ENCODE measurements at places on chromosomes 5 and 9. TPM values are rescaled to one million over a fixed set of nuclear protein-coding genes. Genes with fewer than 3 reads are reported as not detected.

- no peaks in the 10 kb centered on the region for H3K4me1 ChIP-seq
- no peak for DNase-seq
- no peak overlapping the region for H3K27ac ChIP-seq
- H3K36me3 ChIP-seq: no peaks in the 10 kb centered on the region
These were observed 155.0 kb upstream of the PRDM9 start for GRCh38 chr5:23352446-23352845.

DNA sequence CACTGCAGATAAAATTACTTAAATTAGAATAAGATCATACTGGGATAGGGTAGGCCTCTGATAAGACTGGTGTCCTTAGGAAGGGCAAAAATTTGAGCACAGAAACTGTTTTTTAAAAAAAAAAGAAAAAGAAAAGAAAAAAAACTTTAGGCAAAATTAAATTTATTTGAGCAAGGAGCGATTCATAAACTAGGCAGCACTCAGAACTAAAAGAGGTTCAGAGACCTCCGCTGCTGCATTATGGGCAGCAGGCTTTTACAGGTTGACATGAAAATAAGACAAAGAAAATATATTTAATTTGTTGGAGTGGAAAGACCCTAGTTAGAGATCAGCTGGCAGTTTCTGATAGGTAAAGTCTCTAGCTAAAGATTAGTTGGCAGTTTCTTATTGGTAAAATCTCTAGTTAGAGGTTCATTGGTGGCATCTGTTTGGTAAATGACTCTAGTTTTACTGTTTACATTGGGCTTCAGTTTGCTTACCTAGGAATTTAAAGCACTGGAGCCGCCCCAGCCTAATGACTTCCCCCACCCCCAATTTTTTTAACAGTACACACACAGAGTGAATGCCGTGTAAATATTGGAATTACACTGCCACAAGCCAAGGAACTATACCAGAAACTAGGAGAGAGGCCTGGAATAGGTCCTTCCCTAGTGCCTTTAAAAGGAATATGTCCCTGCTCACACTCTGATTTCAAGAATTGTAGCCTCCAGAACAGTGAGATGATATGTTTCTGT is 4.5 kb upstream of the PLPP6 start:
- no peaks in the 10 kb centered on the region for H3K27me3 ChIP-seq
- no peaks in the 10 kb centered on the region for H3K36me3 ChIP-seq
- no peak for DNase-seq
- no peak overlapping the region for H3K27ac ChIP-seq
- peaks cover 4% of the 10 kb centered on the region for H3K4me1 ChIP-seq

GRCh38 chr9:13603921-13604320 is 324.4 kb upstream of the MPDZ start:
- no peak overlapping the region for H3K27ac ChIP-seq
- H3K36me3 ChIP-seq: no peaks in the 10 kb centered on the region
- no peaks in the 10 kb centered on the region for H3K27me3 ChIP-seq
- H3K4me3 ChIP-seq: no peak overlapping the region
- peaks cover 31% of the 10 kb centered on the region for H3K4me1 ChIP-seq

The PCDHB4 gene
- 0.77 TPM for total RNA-seq

- DNase-seq: no peak
- no peaks in the 10 kb centered on the region for H3K27me3 ChIP-seq
- H3K27ac ChIP-seq: peak overlapping the region; percentile 44
- H3K4me3 ChIP-seq: no peak overlapping the region
These were observed 73.0 kb downstream of the MRPS27 start for GRCh38 chr5:72246954-72247442.

DNA sequence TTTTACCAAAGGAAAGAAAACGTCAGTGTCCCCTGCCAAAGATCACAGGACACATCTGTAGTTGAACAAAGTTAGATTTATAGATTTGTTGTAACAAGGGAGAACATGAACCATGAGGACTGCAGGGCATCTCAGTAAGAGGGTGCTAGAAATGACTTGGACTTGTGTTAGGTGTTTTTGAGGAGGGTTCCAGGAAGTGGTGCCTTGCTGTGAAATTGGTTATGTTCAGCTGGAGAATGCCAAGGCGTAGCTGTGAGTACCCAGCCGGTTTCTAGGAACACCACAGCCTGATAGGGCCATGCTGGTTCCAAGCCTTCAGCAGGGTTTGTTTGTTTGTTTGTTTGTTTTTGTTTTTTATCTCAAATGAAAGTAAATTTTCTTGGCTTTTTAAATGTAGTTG is 5.3 kb downstream of the SPEF2 start:
- no peak overlapping the region for H3K27ac ChIP-seq
- no peak overlapping the region for H3K4me3 ChIP-seq
- H3K27me3 ChIP-seq: no peaks in the 10 kb centered on the region
- DNase-seq: no peak
- no peaks in the 10 kb centered on the region for H3K36me3 ChIP-seq

GRCh38 chr9:120878188-120879130 is 1.5 kb upstream of the PHF19 start:
- H3K27ac ChIP-seq: no peak overlapping the region
- no peak for DNase-seq
- no peaks in the 10 kb centered on the region for H3K4me1 ChIP-seq
- no peaks in the 10 kb centered on the region for H3K36me3 ChIP-seq

The CTSV gene
- total RNA-seq: 0.17 TPM

The FOXD4L3 gene
- total RNA-seq: not detected

GRCh38 chr5:161167016-161167767 is 315.2 kb upstream of the ATP10B start:
- H3K27ac ChIP-seq: no peak overlapping the region
- no peak overlapping the region for H3K4me3 ChIP-seq
- H3K36me3 ChIP-seq: no peaks in the 10 kb centered on the region
- DNase-seq: no peak

DNA sequence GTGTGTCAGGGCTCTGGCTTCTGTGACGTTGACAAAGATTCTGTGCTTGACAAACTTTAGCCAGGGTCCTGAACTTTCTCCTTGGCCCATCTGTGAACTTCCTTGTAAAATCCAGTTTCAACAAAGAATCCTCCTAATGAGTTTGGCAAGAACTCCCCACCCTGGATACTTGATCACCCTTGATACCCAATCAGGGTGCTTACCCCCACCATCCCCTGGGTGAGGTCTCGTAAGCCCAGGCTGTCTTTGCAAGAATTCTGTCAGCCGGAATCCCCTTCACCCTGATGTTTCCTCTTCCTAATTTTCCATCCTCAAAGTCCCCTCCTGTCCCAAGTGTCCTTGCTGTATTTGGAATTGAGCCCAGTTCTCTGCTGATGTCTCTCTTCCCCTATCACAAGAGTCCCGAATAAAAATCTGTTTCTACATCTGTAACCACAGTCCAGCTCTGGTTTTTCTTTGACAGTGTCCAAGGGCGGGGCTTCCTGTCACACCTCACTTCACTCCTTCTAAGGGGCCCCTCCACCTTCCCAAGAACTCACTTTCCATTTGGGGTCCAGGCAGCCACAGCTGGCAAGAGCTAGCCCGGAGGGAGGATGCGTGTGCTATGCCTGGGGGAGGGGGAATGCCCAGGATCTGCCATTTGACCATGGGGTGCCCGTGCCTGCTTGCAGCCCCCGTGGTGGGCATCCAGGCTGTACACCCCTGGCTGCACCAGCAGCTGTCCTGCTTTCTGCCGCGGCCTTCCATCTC is 2.7 kb upstream of the CARD19 start:
- peak overlapping the region; percentile 55 for H3K27ac ChIP-seq
- no peaks in the 10 kb centered on the region for H3K27me3 ChIP-seq
- H3K36me3 ChIP-seq: no peaks in the 10 kb centered on the region
- peaks cover 17% of the 10 kb centered on the region for H3K4me1 ChIP-seq

The QRFP gene
- total RNA-seq: not detected

GRCh38 chr5:35919191-35919590 is 19.2 kb downstream of the CAPSL start:
- no peak overlapping the region for H3K4me3 ChIP-seq
- no peak overlapping the region for H3K27ac ChIP-seq
- no peaks in the 10 kb centered on the region for H3K27me3 ChIP-seq
- H3K4me1 ChIP-seq: no peaks in the 10 kb centered on the region

- DNase-seq: peak; percentile 46
- peaks cover 4% of the 10 kb centered on the region for H3K36me3 ChIP-seq
- no peak overlapping the region for H3K27ac ChIP-seq
- H3K4me3 ChIP-seq: no peak overlapping the region
These were observed 24.8 kb downstream of the NIPAL4 start for GRCh38 chr5:157484768-157485167.

- DNase-seq: peak; percentile 74
- H3K4me3 ChIP-seq: no peak overlapping the region
- no peaks in the 10 kb centered on the region for H3K36me3 ChIP-seq
- no peaks in the 10 kb centered on the region for H3K27me3 ChIP-seq
- no peak overlapping the region for H3K27ac ChIP-seq
These were observed 9.5 kb upstream of the PHF19 start for GRCh38 chr9:120886490-120886967.

- DNase-seq: no peak
- no peaks in the 10 kb centered on the region for H3K36me3 ChIP-seq
- no peaks in the 10 kb centered on the region for H3K4me1 ChIP-seq
- no peak overlapping the region for H3K27ac ChIP-seq
These were observed 376.4 kb downstream of the DEPDC1B start for GRCh38 chr5:60323596-60323995.

- peak; percentile 90 for DNase-seq
- peak overlapping the region; percentile 76 for H3K27ac ChIP-seq
- H3K36me3 ChIP-seq: no peaks in the 10 kb centered on the region
- H3K4me3 ChIP-seq: peak overlapping the region; percentile 41
- no peaks in the 10 kb centered on the region for H3K27me3 ChIP-seq
These were observed 9.4 kb upstream of the RPS14 start for GRCh38 chr5:150458802-150459557.

DNA sequence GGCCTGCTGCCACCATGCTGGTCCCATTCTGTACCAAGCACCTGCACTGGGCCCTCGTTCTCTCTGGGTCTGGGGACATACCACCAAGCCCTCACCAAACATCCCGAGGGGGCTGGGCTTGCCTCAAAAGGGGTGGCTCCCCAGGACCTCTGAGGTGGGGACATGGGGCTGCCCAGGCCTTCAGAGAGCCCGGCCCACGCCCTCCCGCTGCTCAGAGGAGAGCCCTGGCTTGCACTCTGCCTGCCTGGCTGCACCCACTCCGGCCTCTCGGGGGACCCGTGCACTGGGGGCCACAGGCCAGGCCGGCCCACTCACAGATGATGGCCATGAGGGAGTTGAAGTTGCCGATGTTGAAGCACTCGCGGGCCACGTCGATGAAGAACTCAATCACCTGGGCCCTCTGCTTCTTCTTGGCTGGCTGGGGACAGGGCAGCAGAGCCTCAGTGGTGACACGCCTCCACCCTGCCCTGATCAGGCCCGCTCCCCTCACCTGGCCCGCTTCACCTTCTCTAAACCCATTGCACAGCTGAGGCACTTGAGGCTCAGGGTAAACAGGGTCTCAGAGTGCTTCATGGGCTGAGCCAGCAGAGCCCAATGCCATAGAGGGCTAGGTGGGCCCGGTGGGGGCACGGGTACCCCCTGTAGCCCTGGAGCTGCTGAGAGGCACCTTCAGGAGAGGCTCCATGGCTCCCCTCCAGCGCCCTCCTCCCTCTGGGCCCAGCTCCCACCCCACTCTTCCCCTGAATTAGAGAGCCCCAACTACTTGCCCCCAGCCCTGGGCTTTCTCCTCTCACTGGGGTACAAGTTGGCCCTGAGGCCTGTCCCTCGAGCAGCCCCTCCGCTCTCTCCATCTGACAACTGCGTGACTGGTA is 47.7 kb upstream of the RNF130 start:
- H3K4me3 ChIP-seq: no peak overlapping the region
- no peak overlapping the region for H3K27ac ChIP-seq
- H3K36me3 ChIP-seq: no peaks in the 10 kb centered on the region

The PCDHGC4 gene
- 0.36 TPM for total RNA-seq

DNA sequence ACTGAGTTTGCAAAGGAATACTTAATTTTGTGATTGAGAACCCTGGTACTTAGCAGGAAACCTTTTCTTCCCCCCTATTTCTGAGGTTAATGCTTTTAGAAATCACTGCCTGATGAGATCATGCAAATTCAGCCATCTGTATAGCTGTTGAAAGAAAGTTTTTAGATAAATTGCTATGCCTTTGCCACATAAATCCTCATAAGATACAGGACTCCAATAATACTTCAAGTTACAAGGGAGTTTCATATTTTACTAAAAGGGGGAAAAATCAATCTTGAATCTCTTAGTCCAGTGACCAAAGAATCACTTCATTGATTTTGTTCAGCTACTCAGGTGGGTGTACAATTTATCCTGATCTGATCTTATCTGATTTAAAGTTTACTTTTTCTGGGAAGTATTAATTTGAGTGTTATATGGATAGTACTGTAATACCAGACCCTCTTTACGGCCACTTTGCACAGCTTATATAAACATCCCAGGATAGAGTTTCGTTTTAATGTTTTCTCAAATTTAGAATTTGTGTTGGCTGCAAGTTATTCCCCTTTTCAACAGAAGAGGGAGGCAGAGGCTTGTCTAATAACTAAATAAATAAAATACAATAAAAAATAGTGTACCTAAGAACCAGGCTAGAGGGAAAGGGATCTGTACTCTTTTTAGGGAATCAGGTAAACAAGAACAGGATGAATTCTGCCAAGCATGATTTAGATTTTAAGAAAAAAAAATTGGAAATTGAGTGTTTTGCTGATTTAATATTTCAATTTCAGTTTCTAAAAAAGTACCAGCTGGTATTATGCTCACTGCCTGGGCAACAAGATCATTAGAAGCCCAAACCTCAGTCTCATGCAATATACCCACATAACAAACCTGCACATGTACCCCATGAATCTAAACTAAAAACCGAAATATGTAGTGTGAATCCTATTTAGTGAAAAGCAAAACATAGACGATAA is 69.1 kb downstream of the PSAT1 start:
- no peaks in the 10 kb centered on the region for H3K27me3 ChIP-seq
- H3K4me1 ChIP-seq: no peaks in the 10 kb centered on the region
- H3K36me3 ChIP-seq: no peaks in the 10 kb centered on the region
- no peak overlapping the region for H3K27ac ChIP-seq

- H3K27me3 ChIP-seq: no peaks in the 10 kb centered on the region
- H3K4me1 ChIP-seq: peaks cover 49% of the 10 kb centered on the region
- no peak overlapping the region for H3K4me3 ChIP-seq
- H3K27ac ChIP-seq: no peak overlapping the region
These were observed 255.7 kb downstream of the ENC1 start for GRCh38 chr5:74384851-74385250.

GRCh38 chr9:125609744-125610143 is 97.3 kb downstream of the MAPKAP1 start:
- H3K4me1 ChIP-seq: peaks cover 4% of the 10 kb centered on the region
- H3K36me3 ChIP-seq: no peaks in the 10 kb centered on the region
- H3K27me3 ChIP-seq: no peaks in the 10 kb centered on the region

DNA sequence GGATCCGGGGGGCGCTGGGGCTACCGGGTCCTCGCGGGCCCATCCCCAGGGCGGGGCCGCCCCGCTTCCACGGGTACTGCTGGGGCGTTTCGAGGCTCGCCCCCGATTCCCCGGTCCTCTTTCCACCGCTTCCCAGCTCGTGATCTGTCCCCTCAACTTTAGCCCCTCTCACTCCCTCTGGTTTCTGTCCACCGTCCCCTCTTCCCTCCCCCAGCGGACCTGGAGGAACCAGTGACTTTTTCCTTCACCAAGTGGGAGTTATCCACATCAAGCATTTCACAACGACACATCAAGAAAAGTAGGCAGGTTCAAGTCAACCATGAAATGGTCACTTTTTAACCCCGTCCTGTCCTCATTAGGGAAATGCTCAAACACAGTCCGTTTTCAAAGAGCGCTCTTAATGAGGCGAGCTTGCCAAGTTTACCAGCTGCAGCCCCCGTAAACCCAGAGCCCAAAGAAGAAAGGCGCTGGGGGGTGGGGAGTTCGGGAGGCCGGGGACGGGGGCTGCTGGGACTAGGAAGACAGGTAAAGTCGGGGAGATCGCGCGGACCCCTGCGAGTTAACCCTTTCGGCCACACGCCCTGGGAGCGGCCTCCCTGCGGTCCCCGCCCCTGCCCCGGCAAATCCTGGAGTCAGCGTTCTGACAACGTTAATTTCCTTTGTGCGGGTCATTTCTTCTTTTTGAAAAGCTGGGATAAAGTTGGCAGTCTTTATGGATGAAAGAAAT is 2.1 kb upstream of the NFIB start:
- DNase-seq: peak; percentile 30
- H3K27me3 ChIP-seq: no peaks in the 10 kb centered on the region

The TBC1D2 gene
- total RNA-seq: 1.9 TPM

Data from psoas muscle (tissue), 8 donors.